ENCODE measurements at places on chromosomes 1 and 21.

GRCh38 chr21:46459356-46460112 lies 843 bp downstream of the DIP2A start:
- no peak for DNase-seq

DNA sequence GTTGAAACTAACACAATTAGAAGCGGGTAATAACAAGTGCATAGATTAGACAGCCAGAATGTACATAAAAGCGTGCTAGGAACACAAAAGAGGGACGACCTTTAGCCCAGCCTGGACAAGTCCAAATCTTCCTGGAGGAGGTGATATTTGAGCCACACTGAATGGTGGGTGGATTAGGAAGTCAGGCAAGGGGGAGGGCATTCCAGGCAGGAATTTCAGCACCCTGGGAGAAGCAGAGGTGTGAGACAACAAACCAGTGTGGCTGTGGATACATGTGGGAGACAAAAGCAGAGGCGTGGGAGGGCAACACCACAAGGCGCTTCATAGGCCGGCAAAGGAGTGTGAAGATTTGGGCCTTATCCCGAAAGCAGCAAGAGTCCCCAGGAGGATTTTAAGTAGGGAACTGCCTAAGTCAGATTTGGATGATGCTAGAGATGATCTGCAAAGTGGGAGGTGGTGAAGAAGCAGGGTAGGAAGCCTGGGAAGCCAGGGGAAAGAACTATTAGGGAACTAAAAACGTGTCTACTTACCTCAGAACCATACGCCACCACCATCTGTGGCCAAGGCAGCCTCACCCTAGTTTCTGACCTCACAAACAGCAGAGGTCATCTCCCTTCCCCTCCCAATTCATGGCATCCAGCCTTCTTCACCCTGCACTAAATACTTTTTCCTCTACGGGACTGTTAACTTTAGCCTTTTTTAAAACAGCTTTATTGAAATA lies 81.8 kb downstream of the GLUL start:
- DNase-seq: no peak

GRCh38 chr1:2874607-2875480 lies 73.4 kb upstream of the TTC34 start:
- no peak for DNase-seq

GRCh38 chr1:116508085-116508983 lies 62.5 kb downstream of the CD58 start:
- no peak for DNase-seq

DNA sequence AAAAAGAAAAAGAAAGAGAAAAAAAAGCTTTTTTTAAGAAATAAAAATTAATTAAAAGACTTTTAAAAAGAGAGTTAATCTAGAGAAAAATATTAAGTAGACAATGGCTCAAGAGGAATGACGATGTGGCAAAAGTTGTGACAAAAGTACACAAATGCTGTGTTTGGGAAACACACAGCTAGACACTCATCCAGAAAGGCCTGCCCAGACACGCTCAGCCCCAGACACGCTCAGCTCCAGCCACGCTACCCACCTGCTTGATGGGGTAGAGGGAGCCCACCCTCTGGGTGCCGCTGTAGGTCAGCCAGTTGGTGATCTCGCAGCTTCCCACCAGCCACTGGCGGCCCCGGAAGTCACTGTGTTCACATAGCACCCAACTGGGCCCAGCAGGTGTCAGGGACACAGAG lies 10.2 kb downstream of the CD52 start:
- DNase-seq: no peak

GRCh38 chr21:41510500-41510899 lies 2.5 kb upstream of the TMPRSS2 start:
- DNase-seq: no peak

DNA sequence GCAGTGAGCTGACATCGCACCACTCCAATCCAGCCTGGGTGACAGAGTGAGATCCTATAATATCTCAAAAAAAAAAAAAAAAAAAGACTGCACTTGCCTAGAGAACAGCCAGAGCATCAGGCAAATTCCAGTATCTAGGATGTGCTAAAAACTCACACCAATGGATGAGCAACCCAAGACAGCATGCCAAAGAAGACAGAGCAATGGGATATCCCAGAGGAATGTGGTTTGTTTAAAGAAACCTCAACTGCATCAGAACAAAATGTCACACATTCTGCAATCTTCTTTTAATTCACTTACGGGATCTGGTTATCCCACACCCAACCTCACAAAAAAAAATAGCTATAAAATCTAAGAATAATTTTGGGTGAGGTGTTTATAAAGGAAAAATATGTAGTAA lies 7.3 kb downstream of the KCNH1 start:
- DNase-seq: no peak

DNA sequence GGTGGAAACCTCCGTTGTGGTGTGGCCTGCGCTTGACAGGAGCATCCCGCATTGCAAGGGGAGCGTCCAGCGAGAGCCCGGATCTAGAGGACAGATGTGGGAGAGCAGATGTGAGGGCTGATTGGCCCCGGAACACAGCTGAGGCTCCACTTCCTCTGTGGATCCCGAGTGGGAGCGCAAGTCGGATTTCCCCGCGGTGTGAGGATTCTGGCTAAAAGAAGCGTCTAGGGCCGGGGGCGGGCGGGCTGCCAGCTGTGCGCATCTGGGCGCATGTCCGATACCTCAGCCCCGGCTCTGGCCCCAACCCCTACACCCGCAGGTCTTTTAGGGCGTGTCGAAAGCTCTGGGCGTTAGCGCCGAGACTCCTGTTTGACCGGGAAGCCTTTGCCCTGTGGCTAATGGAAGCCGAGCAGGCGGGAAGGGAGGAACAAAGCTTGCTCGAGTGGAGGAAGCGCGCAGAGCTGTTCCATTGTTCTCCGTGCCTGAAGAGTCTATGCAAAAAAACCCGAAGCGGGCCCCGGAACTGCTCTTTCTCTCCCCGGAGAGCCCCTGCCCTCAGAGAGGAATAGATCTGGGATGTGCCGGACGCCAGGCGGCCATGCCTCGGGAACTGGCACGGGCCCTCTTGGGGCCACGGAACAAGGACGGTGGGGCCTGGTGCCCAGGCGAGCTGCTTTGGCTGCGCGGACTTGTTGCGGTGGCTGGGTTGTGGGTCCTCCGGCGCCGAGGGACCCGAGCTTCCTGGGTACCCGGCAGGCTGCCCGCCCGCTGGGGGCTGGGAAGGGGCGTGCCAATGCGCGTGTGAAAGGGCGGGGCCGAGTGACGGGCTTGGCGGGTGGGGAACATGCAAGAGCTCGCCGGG lies 111.1 kb downstream of the NAV1 start:
- no peak for DNase-seq

DNA sequence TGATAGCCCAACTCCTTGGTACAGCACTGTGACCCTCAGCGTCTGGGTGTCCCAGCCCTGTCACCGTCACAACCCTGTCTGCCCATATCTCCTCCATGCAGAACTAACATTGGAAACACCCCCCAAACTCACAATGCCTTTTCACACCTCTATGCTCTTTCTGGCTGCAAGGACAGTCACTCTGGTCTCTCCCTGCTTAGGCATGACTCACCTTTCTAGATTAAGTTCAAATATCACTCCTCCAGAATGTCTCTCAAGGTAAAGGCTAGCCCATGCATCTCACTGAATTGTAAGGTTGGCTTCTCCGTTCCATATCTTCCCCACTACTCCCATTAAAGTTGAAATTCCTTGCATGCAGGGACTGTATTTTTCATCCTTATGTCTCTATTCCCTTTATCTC lies 17.0 kb upstream of the CAPN8 start:
- no peak for DNase-seq

GRCh38 chr1:57285992-57286391 lies 137.9 kb downstream of the DAB1 start:
- no peak for DNase-seq

GRCh38 chr1:199854686-199855321 lies 172.7 kb upstream of the NR5A2 start:
- no peak for DNase-seq

GRCh38 chr1:111850109-111850508 lies 94.4 kb downstream of the DDX20 start:
- DNase-seq: no peak

DNA sequence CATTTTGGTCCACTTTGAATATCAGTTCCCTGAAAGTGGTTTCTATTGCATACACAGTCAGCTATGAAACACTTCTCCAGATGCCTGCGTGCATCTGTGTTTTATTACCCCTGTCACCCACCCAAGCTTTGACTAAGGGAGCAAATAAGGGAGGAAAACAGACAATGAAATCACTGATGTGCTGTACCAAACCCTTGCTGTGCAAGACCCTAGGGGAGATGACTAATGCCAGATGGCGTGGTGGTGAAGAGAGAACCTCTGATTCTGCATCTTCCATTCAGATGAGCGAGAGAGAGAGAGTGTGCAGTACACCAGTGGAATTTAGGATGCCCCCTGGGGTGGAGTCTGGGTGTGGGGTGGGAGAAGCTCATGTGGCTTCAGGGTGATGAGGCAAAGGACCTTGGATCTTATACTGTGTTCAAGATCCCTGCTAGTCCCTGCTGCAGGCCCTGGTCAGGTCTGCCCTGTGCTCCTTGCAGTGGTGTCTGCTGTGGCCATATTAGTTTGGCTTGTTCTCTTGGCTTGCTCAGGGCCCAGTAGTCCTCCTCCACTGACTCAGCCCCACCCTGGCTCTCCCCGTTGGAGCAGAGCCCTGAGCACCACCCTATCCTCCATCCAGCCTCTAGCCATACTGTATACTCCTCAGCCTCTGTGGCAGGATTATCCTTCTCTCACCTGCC lies 18.5 kb downstream of the CLCA1 start:
- no peak for DNase-seq

DNA sequence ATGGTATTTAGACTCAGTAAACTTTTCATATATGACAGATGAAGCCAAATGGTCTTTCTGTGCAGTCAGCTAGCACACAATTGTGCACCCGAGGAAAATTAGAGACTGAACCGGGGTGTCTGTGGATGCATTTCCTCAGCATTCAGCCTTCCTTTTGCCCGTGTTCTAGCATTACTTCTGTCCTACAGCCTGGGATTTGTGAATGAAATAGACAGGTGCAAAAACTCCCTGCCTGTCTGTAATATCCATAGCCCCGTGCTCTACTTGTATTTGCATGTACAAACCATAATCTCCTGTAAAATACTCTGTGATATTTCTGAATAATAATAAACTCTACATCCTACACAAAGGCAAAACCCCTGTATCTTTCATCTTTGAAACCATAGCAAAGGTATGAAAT lies 64.8 kb upstream of the LGALS8 start:
- no peak for DNase-seq

- no peak for DNase-seq
Observed at GRCh38 chr1:39859859-39860812, 23.2 kb downstream of the TRIT1 start.

DNA sequence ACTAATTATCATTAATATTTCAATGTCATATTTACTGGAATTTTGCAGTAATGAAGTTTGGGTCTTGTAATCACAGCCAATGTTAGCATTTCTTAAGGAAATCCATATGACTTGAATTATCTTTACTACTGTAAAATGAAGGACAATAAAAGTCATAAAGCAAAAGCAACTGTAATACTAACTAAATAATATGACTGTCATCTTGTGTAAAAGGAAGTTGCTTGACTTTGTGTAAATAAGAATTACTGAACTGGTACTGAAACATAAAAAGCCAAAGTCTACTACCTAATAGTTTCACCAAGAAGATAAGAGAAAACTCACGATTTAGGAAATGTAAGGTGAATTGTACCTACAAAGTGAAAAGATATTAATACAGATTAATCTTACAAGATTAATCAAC lies 57.5 kb downstream of the ATP6V1G3 start:
- no peak for DNase-seq

GRCh38 chr1:1199141-1199960 lies 7.0 kb downstream of the TNFRSF18 start:
- DNase-seq: no peak

DNA sequence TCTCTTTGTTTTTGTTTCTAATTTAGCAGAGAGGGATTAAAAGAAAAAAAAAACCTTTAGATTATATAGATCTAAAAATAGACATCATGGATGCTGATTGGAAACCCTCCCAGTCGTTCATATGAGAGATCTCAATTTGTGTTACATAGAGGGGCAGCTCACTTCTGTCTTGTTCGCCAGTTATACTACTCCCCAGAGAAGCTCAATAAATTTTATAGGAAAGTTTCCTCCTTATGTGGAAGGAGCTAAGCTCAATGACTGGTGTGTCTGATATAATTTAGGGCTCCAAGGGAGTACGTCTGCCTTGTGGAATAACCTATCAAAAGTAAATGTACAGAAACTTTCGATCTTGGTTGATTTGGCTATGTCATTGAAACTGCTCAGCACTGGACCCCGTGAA lies 117.6 kb downstream of the PEX14 start:
- no peak for DNase-seq

GRCh38 chr1:58814251-58815068 lies 30.6 kb upstream of the JUN start:
- no peak for DNase-seq

- no peak for DNase-seq
Observed at GRCh38 chr21:39430016-39430415, 15.6 kb downstream of the LCA5L start.

Data from activated naive CD4-positive, alpha-beta T cell (primary cell).